Activated CD4-positive, CD25-positive, alpha-beta regulatory T cell treated with anti-CD3 and anti-CD28 coated beads, Interleukin-2, amount 50 U/mL, for 16 hours (primary cell): ENCODE measurements at places on chromosomes 13 and 19.

DNA sequence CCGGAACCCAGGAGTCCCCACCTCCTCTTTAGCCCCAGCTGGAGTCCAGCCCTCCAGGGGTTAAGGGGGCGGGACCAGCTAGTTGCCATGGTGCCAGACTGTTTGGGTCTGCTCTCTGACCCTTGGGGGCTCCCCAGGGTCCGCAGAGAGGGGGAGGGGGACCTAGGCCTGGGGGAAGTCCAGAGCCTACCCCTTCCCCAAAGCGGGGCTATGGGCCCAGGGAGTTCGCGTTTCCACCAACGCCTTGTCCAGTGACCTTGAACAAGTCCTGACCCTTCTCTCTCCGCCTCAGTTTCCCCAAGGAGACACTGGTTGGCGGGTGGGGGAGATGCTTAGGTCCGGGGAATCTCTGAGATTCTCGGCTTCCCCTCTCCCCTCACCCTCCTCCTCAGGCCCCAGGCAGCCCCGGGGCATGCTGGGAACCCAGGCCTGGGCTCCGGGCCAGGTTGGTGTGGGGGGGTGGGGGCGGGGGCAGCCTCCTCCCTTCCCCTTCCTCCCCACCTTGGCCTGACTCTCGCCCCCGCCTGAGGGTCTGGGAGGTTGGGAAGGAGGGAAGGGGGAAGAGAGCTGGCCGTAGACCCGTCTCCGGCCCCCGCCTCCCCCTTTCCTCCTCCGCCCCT, 2.6 kb upstream of the SPACA6 start:
- DNase-seq, result no peak

DNA sequence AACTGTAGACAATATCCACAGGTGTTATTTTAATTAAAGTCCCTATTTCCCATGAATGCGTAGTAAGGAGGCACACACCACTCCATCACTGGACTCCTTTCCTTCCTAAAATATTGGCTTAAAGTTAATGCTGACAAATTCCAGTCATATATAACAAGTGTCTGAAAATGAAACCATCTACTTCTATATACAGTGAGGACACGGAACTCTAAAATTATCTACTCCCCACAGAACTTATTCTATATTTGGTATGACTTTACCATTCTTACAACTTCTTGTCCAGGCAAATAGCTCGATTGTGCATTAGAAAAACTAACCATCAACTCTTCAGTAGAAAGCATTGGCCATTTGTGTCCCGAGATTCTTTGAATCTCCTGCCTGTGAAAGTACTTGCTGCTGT, 1560.2 kb downstream of the EFNB2 start:
- DNase-seq, result no peak

DNA sequence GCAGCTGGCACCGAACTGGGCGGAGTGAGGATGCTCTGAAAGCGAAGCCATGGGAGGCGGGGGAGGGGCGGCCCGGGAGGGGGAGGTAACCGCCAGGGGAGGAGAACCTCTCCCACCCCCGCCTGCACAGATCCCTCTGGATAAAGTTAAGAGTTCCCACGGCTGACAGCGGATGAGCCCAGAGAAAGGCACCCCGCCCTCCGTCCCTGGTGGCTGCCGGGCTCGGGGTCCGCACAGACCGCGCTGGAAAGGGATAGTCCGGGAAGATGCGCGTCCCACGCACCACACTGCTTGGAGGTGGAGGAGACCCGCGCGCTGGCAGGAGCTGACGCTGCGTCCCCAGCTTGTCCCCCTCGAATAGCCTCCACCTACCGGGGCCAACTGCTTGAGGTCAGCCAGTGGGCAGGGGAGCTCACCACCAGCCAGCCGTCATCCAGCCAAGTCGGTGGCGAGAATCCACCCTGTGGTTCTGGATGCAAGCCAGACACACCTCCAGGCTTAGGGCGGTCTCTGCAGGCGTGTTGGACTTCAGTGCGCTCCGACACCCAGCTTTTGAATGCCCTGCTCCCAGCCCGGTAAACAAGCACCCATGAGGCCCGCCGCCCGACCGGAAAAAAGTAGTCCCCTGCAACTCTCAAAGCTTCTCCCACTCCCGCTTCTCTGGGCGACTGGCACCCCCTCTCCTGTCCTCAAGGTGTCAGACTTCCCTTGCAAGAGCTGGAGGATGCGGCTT, at the start of gene TRPC4:
Gene TRPC4, minus strand, starts transcription at position 17 of the 733 bp plus-strand sequence. CDS start 86,439 bp downstream, outside the sequence.
- DNase-seq, result no peak

GRCh38 chr19:32168111-32168510, 177.3 kb upstream of the ZNF507 start:
- no peak for DNase-seq

- DNase-seq, result no peak
Measured at GRCh38 chr13:97273341-97273831, 51.3 kb downstream of the MBNL2 start.

DNA sequence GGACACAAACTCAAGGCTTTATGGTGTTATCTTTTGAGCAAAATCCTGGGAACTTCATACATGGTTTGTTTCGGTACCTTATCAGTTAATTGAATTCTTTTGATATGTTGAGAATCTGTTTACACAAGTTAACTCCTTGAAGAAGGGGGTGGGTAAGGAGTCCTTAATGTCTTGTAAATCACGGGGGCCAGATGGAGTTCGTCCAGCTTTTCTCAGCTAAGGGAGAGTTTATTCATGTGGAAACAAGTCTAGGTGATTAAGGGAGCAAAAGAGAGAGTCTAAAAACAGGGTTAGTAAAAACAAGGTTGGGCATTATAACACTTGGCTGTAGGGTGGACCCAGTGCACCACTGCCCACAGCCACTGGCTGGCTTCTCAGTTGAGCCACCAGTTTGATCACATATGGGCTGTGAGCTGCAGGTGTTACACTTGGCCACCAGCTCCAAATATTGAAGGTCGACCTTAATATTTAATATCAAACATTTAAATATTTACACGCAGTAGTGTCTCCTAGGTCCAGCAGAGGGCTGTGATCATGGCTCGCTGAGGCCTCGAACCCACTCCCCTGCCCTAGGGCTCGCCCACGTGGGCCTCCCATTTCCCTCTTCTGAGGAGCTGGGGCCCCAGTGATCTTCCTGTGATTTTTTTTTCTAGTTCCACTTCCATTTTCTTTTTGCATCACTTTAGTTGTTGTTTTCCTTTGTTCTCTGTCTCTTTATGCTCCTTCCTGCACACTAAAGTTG, 21.0 kb upstream of the ZNF43 start:
- no peak for DNase-seq

DNA sequence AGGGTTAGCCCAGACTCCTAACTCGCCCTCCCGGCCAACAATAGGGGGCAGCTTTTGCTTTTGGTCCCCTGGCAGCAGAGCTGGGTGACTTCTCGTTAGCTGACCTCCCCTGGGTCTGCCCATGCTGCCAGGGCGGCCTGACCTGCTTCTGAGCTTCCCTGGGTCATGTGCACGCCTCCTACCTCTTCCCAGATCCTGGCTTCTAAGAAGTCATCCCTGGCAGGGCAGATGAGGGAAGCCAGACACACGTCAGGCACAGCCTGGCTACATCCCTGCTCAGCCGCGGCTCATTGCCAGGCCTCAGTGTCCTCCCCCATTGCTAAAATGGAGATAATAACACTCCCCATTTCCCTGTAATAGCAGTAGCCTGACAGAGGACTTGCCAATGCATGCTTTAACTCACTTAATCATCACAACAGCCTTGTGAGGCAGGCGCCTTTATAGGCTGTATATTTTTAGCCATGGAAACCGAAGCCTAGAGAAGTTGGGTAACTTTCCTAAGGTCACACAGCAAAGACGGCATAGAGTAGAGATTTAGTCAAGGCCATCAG, 2.1 kb downstream of the KCNK6 start:
- no peak for DNase-seq

DNA sequence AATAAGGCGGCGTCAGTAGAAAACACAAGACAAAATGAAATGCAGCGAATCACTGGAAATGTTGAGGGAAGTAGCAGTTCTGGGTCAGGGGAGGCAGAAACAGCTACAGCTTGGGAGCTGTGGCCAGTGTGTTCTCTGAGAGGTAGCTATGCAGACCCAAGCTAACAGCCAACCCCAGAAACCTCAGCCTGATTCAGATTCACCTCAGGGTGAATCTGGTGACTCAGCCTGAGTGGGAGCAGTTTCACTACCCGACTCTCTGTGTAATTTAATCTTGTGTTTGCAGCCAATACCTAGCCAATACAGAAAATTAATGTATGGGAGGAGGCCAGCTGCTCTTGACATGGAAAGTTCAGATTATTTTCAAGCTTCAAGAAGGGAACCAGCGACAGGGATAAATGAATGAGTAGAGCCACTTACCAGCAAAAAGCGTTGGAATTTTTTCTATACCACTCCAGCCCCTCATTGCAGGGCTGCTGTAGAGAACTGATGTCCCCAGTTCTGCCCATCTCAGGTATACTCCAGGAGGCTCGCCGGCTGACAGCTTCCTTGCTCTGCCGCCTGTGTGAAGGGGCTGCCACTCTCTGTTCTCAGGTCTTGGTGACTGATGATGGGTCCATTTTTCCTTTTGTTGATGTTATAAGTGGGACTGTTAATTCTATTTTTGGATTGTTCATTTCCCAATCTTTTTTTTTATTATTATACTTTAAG, 8.9 kb downstream of the IGFL3 start:
- DNase-seq, result no peak

GRCh38 chr13:60412909-60413616, 16.0 kb downstream of the TDRD3 start:
- DNase-seq, result no peak

DNA sequence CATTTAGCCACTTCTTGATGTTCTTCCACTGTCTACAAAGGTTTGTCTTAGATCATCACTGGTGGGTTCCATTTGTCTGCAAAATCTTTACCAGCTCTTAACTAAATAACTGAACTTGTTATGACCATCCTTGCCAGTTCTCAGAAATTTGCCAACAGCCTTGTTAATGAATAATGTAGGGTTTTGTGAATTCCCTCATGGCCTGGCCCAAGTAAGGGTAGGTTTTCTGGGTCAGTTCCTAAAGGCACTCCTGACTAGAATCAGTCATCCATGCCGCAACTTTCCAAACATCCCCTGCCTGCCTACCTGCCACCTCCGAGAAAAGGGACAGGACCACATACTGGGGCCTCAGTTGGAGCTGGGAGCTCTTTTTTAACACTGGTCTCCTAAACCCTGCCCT, 4.0 kb downstream of the COL4A1 start:
- DNase-seq, result no peak

DNA sequence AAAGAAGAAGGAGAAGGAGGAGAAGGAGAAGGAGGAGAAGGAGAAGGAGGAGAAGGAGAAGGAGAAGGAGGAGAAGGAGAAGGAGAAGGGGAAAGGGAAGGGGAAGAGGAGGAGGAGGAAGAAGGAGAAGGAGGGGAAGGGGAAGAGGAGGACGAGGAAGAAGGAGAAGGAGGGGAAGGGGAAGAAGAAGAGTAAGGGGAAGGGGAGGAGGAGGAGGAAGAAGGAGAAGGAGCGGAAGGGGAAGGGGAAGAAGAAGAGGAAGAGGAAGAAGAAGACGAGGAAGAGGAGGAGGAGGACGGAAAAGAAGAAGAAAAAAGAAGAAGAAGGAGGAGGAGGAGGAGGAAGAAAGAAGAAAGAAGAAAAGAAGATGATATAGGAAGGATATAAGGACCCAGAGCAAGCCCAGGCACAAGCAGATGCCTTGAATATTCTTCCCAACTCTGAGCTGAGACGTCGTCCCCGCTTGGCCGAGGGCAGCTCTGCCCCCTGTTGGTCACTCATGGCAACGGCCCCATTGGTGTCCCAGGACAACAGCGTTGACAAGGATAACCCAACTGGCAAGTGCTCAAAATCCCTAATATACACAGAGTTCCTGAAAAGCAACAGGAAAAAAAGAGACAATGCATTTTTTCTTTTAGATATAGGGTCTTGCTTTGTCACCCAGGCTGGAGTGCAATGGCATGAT, 30.6 kb upstream of the IGSF23 start:
- no peak for DNase-seq

- no peak for DNase-seq
Measured at GRCh38 chr13:26468265-26468801, 89.2 kb upstream of the WASF3 start.

GRCh38 chr13:60035874-60036273, 127.9 kb downstream of the DIAPH3 start:
- DNase-seq, result no peak

GRCh38 chr19:40646743-40647254, 43.7 kb downstream of the NUMBL start:
- DNase-seq, result no peak

GRCh38 chr13:23356368-23356767, 77.1 kb downstream of the SACS start:
- no peak for DNase-seq

DNA sequence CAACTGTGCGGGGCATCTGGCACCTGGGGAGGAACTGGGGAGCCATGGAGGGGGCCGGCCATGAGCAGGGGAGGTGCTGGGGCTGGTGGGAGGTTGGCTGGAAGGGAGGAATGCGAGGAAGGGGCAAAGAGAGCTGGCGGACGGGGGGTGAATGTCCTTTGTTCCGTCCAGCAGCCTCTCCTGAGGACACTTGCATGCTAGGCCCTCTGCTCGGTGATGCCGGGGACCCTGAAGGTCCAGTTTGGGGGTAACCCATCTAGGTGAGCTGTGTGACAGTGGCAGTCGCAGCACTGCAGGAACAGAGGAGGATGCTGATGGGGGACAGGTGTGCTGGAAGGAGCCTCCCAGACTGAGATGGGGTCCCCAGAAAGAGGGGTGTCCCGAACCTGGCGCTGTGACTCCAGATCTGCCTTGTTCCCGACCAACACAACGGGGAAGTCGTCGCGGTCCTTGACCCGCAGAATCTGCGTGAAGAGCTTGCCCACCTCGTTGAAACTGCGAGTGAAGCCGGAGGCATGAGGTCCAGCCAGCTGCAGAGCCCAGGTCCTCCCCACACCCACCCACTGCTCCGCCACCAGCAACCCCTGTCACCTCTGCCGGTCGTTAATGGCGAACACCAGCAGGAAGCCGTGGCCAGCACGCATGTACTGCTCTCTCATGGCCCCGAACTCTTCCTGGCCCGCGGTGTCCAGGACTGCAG, 3.6 kb downstream of the RRAS start:
- DNase-seq, result no peak

DNA sequence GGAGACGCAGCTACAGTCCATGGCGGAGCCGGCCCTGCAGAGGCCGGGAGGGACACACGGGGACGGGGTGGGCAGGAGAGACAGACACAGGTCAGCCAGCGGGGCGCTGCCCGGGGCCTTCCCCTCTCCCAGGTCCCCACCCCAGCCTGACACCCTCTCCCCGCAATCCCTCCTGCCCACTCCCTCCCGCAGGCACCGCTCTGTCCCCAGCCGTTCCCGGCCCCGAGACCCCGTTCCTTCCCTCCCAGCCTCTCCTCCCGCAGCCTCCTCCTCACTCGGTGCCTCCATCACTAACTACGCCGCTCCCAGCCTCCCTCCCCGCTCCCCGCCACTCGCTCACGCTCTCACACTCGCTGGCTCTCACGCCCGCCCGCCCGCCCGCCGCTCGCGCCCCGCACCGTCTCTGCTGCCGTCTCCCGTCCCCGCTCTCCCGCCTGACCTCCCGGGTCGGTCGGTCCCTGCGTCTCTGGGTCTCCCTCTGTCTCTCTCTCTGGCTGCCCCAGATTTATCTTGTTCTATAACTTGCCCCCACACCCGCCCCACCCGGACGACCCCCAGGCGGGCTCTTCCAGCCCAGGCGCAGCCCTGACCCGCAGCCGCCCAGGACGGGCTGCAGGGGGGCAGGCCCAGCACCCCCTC, 15.2 kb downstream of the ERFL start:
- DNase-seq, result no peak
